ENCODE measurements at places on chromosomes 4 and X.

- no peak for DNase-seq
Observed at GRCh38 chrX:28324321-28324721, 262.9 kb upstream of the IL1RAPL1 start.

- DNase-seq, result peak; percentile 35
Observed at GRCh38 chr4:165301833-165302232, 25.6 kb upstream of the MSMO1 start.

- no peak for DNase-seq
Observed at GRCh38 chr4:27016551-27016950, 155.9 kb downstream of the STIM2 start.

DNA sequence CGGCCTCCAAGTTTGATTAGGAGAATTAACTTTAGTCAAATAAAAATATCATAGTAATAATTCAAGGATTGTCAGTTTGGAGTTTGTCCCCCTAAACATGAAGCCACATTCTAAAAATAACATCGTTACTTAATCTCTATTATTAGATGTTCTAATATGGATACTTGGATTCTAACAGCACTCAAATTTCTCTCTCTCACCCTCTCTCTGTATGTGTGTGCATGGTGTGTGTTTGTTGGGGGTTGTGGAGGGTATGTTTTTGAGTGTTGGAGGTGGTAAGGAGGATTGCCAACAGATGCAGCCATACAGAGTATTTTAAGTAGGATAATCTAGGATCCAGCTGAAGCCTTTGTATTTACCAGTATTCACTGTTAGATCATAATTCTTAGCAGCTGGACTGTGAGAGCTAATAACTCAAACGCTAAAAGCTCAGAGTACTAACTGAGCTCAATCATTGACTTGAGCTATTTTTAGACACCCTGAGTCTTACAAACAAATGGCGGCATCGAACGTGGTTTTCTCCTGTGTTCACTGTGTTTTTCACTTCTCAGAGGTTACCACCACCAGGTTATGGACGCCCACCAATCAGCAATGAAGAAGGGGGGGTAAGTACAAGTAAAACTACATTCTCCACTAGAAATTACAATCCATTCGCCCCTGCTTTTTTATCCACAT lies 8.8 kb downstream of the ENAM start:
- DNase-seq, result peak; percentile 65

DNA sequence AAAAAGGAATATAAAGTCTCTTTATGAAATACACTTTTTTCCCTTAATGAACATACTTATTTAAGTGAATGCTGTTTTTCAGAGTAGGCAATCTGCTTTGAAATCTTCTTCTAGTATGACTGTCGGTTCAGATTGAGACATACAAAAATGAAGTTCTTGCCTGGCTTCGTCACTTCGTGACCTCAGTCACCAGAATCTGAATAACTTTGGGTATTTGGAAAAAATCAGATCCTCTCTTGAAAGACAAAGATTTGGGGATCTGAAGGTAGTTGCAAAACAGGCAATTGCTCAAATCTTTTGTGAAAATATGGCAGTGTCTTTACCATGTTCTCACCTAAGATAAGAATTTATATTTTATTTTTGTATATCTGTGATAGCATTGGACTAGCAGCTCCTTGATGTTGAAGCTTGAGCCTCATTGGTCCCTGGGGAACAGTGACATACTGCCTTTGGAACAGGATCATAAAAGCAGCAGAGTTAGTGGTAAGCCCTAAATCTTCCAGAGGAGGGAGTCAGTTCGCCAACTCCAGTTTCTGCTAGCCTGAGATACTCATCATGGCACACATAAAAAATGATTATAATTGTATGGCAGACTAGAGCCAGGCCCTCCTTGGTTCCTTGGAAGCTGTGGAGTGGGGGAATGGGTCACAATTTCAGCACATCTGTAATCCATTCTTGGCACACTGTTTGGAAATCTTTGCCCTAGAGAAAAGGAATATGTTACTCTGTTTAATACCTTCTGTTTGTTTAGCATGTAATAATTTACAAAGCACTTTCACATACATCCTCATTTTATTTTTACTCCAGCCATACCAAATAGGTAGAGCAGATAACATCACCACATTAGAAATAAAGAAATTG lies 5.0 kb downstream of the ARFIP1 start:
- DNase-seq, result peak; percentile 36

DNA sequence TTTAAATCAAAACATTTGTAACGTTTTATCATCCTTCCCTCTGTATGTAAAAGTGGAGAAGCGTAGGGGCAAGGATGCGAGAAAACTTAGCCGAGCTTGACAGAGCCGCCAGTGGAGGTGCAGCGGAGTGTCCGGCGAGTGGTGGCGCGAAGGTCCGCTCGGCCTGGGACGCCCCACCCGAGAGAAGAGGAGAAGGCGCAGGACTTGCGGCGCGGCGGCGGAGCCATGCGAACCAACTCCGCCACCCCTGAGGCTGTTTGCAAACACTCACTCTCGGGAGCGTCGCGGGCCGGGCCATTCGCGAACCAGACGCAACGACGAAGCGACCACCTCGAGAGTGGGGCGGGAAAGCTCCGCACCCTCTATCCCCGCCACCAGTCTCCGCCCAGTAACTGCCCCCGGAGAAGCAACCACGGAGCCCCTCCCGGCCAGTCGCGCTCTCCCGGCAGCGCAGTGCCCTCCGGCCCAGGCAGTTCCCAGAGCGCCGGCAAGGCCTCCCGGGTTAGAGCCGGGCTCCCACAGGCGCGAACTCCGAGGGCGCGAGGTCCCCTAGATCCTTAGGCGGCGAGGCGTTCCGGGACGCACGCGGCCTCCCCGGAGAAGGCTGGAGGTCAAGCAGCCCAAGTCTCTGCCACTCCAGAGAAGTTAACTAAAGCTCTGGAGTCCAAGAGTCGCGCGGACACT lies 2.3 kb upstream of the MAB21L2 start:
- no peak for DNase-seq
